Pulmonary artery endothelial cell (primary cell): ENCODE measurements at places on chromosomes 7 and 10. TPM values are rescaled to one million over a fixed set of nuclear protein-coding genes. Genes with fewer than 3 reads are reported as not detected.

Gene FZD8
- total RNA-seq: 19.3 and 45.4 TPM in 2 replicates

Gene NRG3
- total RNA-seq: 0.04 and 0.33 TPM in 2 replicates

Gene SRRM3
- total RNA-seq: 0.53 and 1.8 TPM in 2 replicates

Gene ADAM12
- total RNA-seq: 0.13 and 0.21 TPM in 2 replicates
